ENCODE measurements at places on chromosomes 3 and 15. TPM values are rescaled to one million over a fixed set of nuclear protein-coding genes. Genes with fewer than 3 reads are reported as not detected.

Gene C2CD4B
- 1.5 TPM for total RNA-seq

GRCh38 chr3:6220447-6220846, 640.5 kb upstream of the GRM7 start:
- DNase-seq, result no peak

DNA sequence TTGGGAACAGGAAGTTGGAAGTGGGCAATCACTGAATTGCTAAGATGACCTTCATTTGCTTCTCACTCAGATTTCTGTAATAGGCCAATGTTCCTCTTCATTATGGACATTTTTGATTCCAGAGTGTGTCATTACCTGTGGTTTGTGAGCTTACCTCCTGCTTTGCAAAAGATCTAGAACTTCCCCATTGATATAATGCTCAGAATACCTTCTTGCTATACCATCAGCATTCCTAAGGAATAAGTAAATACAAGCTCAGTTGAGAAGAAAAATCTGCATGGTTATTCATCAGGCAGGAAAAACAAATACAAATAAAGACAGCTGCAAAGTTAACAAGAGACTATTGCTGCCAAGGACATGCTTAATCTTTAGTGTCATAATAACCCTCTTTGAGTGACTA, 5.6 kb upstream of the RPL14 start:
- no peak for DNase-seq

DNA sequence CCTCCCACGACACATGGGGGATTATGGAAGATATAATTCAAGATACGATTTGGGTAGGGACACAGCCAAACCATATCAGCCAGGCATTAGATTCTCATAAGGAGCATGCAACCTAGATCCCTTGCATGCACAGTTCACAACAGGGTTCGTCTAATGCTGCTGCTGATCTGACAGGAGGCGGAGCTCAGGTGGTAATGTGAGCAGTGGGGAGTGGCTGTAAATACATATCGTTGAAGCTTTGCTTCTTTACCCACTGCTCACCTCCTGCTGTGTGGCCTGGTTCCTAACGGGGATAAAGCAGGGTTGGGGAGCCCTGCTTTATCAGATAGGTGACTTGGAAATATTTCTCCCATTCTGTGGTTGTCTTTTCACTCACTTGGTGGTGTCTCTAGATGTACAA, 14.8 kb downstream of the DOCK3 start:
- DNase-seq, result no peak

Gene SEMA6D
- total RNA-seq, result 16.5 TPM

GRCh38 chr15:88187195-88187594, 69.3 kb downstream of the NTRK3 start:
- DNase-seq, result no peak

DNA sequence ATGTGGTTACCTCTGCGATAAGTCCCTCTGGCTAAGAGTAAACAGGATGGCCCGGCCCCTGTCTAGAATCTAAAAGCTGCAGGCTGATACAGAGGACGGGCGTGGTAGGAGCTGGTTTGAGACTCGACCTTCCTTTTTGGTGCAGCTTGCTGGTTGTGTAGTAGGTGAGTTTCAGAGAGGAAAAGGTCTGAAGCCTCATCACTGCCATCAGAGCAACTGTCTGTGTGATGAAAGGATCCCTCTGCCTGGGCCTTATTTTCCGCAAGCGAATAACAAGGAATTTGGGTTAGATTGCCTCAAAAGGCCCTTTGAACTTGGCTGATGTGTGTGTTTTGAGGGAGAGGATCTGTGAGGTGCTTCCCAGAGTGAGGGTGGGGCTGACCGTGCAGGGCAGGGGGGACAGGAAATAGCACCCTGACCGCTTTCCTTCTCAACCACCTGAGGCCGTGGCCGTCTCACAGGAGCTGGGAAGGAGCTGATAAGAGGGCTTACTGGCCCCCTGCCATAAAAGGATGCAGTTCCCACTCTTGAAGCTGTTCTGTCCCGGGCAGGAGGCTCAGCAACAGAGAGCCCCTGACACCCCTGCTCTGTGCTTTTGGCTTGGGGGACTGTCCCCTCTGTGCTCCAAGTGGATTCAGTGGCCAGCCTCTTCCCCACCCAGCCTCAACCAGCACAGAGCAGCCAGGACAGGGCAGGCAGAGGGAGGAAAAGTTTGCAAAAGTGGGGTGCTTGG, 45.6 kb upstream of the TFRC start:
- DNase-seq, result no peak

Gene CPN2
- 2.4 TPM for total RNA-seq
